A549 treated with ZK216348 at 1 μM for 4 hours (cell line): ENCODE measurements at places on chromosomes 7 and 10. TPM values are rescaled to one million over a fixed set of nuclear protein-coding genes. Genes with fewer than 3 reads are reported as not detected.

The METTL27 gene
- total RNA-seq = 4.8 to 10.2 TPM (median 8.1 TPM) in 5 replicates

The DGKI gene
- total RNA-seq = 0.11 to 0.97 TPM (median 0.35 TPM) in 3 of 5 replicates, not detected in the others

The FAM131B gene
- 0.20 to 0.62 TPM (median 0.46 TPM) in 5 replicates for total RNA-seq

The COG5 gene
- total RNA-seq = 9.5 to 13.2 TPM (median 11.0 TPM) in 5 replicates

The IKZF1 gene
- total RNA-seq = not detected in 5 replicates

The VWDE gene
- 0.29 to 1.3 TPM (median 0.47 TPM) in 5 replicates for total RNA-seq

The ERVW-1 gene
- not detected in 5 replicates for total RNA-seq

The CYP2E1 gene
- 0.26 to 0.37 TPM (median 0.31 TPM) in 4 of 5 replicates, not detected in the other for total RNA-seq

The MALSU1 gene
- total RNA-seq = 67.7 to 91.6 TPM (median 89.2 TPM) in 5 replicates

The SLC39A12 gene
- not detected in 5 replicates for total RNA-seq

The TPK1 gene
- total RNA-seq = 2.1 to 3.3 TPM (median 3.1 TPM) in 5 replicates

The SLC29A3 gene
- total RNA-seq = 18.0 to 26.4 TPM (median 21.5 TPM) in 5 replicates

The TAS2R41 gene
- total RNA-seq = not detected in 5 replicates

The MBL2 gene
- not detected in 5 replicates for total RNA-seq

The LIPN gene
- total RNA-seq = not detected in 5 replicates

The ABCB1 gene
- 0.09 TPM in 1 of 5 replicates, not detected in the others for total RNA-seq

The VIPR2 gene
- total RNA-seq = not detected in 5 replicates

The STRIP2 gene
- 6.0 to 8.0 TPM (median 6.2 TPM) in 5 replicates for total RNA-seq

The SFXN4 gene
- total RNA-seq = 45.1 to 50.9 TPM (median 49.1 TPM) in 5 replicates

The FGFR2 gene
- 0.31 to 0.68 TPM (median 0.45 TPM) in 5 replicates for total RNA-seq

The SLIT1 gene
- 0.05 to 0.23 TPM (median 0.06 TPM) in 4 of 5 replicates, not detected in the other for total RNA-seq

The SPRN gene
- 0.17 to 0.35 TPM (median 0.27 TPM) in 5 replicates for total RNA-seq

The NKX2-3 gene
- not detected in 5 replicates for total RNA-seq

The BET1 gene
- total RNA-seq = 19.4 to 30.3 TPM (median 24.2 TPM) in 5 replicates

The RBM33 gene
- total RNA-seq = 21.7 to 31.9 TPM (median 26.1 TPM) in 5 replicates

The HOXA1 gene
- 2.7 to 4.7 TPM (median 3.8 TPM) in 5 replicates for total RNA-seq

The IGF2BP3 gene
- 19.2 to 34.3 TPM (median 24.8 TPM) in 5 replicates for total RNA-seq

The C10orf90 gene
- total RNA-seq = 2.7 to 5.1 TPM (median 3.5 TPM) in 5 replicates

The LIPJ gene
- total RNA-seq = not detected in 5 replicates

The TMUB1 gene
- total RNA-seq = 25.0 to 62.9 TPM (median 56.1 TPM) in 5 replicates

The FBXO24 gene
- 0.07 to 0.40 TPM (median 0.15 TPM) in 3 of 5 replicates, not detected in the others for total RNA-seq

The SPDYE16 gene
- total RNA-seq = not detected in 5 replicates

The SLC18A3 gene
- total RNA-seq = not detected in 5 replicates

The TACR2 gene
- total RNA-seq = 0.07 to 0.15 TPM (median 0.13 TPM) in 3 of 5 replicates, not detected in the others

The GARIN1A gene
- total RNA-seq = 0.52 to 1.2 TPM (median 0.75 TPM) in 5 replicates

The SPDYE5 gene
- not detected in 5 replicates for total RNA-seq

The ASB10 gene
- not detected in 5 replicates for total RNA-seq
